ENCODE measurements at places on chromosomes 2 and 18.

GRCh38 chr2:30730736-30731647 is 76.3 kb downstream of the CAPN13 start:
- DNase-seq, result no peak

GRCh38 chr2:95375532-95376150 is 26.9 kb upstream of the FAHD2A start:
- no peak for DNase-seq

GRCh38 chr2:205642599-205643356 is 39.5 kb upstream of the NRP2 start:
- DNase-seq, result no peak

- no peak for DNase-seq
These were observed 118.7 kb downstream of the KCTD1 start for GRCh38 chr18:26429535-26430226.

Measured in neuronal stem cell (in vitro differentiated cells).